Spinal cord (tissue), 10 donors: ENCODE measurements at places on chromosomes 11 and 22. TPM values are rescaled to one million over a fixed set of nuclear protein-coding genes. Genes with fewer than 3 reads are reported as not detected.

GRCh38 chr22:50032941-50033601 is 20.5 kb upstream of the IL17REL start:
- DNase-seq, result no peak

DNA sequence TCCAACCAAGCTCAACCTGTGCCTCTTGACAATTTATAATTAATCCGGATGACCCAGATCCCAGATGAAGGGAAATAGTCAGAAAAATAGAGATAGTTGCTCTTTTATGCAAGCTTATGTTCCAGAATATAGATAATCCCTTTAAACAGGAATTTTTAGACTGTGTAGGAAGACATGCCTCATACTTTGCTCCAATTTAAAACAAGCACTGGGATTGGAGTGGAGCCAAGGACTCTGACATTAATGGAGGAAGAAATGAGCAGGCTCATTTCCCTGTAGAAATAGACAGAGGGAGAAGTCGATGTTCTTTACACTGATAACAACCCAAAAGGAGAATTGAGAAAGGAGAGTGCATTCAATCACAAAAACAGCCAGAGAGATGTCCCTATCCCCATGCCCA is 70.1 kb upstream of the LRRC55 start:
- no peak for DNase-seq

DNA sequence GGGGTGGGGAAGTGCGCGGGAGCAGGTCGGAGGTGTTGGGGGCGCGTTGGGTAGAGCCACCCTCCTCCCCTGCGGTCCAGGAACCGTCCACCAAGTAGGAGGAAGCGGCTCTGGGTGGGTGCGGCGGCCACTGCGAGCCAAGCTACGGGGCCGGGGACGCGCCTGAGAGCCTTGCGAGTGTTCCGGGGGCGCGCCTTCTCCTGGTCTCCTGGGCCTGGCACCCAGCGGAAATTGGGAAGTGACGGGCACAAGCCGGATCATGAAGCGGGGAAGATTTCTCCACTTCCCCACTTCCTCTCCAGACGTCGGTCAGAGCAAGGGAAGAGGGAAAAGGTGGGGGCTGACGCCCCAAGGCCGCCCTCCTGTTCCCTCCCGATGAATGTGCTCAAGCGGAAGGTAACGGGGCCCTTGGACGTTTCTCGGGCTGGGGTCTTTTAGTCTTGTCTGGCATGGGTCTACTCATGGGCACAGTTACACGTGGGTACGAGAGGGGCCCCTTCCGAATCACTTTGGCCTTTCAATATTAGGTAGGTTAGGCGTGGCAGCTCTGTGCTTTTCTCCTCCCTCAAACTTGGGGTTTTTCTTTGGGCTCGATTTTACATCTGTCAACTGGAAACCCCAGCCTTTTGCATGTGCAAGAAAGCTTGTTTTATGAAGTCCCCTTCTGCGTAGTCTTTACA is 865 bp downstream of the RBM14 start:
- DNase-seq, result no peak

DNA sequence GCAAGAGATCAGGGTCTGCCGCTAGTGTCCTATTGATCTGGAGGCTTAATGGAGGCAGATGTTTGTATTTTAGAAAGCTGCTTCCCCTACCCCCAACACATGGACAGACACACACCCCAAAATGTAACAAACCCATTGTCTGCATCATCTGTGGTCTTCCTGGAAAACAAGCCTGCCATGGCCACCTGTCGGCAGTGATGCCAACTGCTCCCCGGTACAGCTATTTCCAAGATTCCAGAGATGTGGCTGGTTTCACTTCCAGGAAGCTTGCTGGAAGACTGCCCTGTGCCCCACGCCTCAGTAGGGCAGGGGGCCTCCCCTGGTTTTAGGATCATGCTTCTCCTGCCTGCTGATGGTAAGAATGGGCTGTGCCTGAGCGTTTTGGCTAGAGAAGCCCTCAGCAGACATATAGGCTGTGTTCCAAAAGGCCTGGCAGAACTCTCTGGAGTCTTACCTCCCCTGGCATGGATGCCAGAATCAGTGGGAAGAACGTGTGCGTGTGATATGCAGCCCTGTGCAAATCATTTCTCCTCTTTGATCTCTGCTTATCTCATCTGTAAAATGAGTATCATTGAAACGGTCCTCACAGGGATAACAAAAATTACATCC is 108.6 kb downstream of the FBXO7 start:
- no peak for DNase-seq

DNA sequence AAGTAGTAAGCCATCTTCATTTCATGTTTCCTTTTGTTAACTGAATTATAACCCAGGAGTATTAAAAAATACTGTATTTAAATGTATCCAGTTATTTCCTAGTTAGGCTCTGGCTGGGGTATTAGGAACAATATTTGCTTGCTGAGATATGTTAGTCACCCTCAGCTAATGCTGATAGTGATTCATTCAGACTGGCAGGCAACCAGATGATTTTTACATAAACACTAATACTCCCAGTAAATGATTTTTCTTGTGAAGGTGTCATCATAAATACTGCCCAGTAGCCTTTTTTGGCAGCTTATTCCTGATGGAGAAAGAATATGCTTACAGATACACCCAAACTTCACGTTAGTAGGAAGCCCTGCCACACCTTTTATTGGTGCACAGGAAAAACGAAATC is 8.1 kb downstream of the YWHAH start:
- no peak for DNase-seq

DNA sequence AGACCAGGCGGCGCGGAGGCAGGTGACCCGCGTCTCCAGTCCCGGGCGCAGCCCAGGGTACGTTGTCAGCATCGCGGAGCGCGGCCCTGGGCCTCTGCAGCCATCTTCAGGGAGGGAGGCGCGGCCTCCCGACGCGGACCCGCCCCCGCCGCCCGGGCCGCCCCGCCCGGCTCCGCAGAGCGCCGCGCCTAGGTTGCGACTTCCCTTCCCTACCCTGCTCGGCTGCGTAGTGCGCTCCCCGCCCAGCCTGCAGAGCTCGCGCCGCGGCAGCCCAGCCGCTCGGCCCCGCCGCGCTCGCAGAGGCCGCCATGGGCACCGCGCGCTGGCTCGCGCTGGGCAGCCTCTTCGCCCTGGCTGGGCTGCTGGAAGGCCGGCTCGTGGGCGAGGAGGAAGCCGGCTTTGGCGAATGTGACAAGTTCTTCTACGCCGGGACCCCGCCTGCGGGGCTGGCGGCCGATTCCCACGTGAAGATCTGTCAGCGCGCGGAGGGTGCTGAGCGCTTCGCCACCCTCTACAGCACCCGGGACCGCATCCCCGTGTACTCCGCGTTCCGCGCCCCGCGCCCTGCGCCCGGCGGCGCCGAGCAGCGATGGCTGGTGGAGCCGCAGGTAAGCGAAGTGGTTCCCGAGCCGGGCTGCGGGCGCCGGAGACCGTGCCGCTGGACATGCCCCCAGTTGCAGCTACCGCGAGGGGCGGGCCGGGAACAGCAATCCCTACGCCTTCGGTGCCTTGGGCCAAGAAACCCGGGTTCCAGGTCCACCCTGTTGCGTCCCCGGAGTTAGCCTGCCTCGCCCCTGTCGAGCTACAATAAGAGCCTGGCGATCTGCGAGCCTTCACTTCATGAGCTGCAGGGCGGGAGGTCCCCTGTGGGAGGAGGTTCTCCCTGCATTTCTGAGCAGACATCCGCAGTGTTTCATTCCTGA is at the start of gene ENDOD1:
Gene ENDOD1 (plus strand): TSS at position 227 of the 923 bp plus-strand sequence. CDS start 82 bp downstream, at position 309.
- peak; percentile 93 for DNase-seq

GRCh38 chr22:45204819-45205218 is 35.9 kb downstream of the KIAA0930 start:
- no peak for DNase-seq

DNA sequence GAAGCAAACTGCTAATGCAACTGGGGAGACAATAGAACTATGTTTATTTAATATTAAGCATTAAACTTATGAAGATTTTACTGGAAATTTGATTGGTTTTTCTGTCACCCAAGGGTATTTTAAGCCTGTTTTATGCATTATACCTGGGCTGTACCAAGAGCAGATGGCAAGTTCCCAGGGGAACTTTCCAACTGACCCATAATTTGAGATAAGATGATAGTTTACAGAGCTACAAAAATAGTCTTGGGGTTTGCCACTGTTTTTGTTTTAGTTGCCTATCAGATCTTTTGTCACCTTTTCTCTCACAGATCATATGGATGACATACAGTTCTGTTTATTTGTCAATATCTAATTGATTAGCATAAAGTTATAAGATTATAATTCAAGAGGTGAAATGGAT is 43.9 kb downstream of the PDE3B start:
- no peak for DNase-seq

GRCh38 chr22:46046299-46046685 is 69.3 kb upstream of the WNT7B start:
- no peak for DNase-seq

- DNase-seq, result no peak
Measured at GRCh38 chr22:47796128-47796908, 1033.9 kb downstream of the TBC1D22A start.

DNA sequence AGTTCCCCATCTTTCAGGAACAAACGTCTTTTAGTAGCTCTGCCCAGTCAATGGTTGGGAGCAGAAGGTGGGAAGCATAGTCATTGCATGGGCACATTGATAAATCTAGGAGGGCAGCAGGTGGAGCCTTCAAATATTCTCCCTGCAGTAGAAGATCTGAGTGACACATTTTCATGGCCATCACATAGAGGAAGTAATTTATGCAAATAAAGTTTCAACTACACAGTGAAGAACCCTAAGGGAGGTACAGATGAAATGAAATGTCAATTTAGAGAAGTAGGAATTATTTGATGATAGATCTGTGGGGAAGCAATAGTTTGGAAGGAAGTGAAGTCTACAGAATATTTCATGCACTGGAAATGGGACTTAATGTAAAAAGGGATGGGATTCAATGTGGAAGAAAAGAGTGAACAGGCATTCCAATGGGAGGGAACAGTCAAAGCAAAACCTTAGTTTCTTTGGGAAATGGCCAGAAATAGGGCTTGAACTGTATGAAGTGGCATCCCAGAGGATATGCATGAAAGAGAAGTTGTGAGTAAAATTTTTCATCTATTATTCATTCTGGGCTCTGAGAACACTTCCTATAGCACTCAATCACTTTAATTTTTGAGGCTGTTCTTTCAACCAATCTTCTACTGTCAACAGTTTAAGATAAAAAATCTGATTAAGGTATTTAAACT is 256.2 kb upstream of the LUZP2 start:
- no peak for DNase-seq

DNA sequence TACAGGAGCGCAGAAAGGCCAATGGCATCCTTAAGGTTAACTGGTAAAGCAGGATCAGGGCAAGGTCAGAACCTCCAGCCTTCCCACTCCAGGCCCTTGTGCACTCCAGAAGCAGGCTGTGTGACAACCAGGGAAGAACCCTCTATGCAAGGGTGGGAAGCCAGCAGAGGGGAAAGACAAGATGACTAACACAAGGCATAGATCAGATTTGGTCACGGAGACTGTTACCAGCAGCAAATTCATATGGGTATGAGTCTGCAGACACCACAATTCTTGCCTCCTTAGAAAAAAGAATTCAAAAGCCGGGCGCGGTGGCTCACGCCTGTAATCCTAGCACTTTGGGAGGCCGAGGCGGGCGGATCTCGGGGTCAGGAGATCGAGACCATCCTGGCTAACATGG is 39.8 kb upstream of the MTNR1B start:
- DNase-seq, result no peak

GRCh38 chr11:43905813-43906241 is 25.2 kb downstream of the ALKBH3 start:
- DNase-seq, result peak; percentile 41

DNA sequence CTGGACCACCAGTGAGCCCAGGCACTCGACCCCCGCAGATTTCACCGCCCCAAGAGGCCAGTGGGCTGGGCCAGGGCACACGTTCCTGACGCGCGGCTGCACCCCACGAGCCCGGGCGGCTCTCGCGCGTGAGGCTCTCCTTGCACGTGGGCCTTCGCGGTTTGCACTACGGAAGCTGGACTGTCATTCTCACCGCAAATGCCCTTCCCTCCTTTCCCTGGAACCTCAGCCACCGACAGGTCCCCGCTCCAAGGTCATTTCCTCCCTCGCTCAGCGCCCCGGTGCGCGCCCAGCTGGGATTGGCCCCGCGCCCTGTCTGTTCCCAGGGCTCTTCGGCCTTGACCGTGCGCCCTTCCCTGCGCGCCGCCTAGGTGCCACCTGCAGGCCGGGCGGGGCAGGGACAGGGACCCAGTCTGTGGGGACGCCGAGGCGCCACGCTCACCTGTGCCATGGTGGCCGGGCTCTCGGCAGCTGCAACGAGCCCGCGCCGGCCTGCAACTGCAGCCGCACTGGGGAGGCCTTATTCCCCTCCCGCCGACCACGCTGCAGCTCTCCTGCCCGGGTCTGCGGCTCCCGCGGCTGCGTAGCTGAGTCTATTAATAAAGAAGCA is 2.1 kb upstream of the CPT1A start:
- no peak for DNase-seq

GRCh38 chr11:11984563-11984962 is 23.9 kb downstream of the DKK3 start:
- DNase-seq, result no peak

GRCh38 chr11:113104691-113105251 is 143.6 kb downstream of the NCAM1 start:
- DNase-seq, result no peak

- peak; percentile 68 for DNase-seq
Measured at GRCh38 chr11:115503083-115503885, 931 bp downstream of the CADM1 start.

GRCh38 chr11:93537049-93537448 is 6.1 kb downstream of the SMCO4 start:
- DNase-seq, result no peak

DNA sequence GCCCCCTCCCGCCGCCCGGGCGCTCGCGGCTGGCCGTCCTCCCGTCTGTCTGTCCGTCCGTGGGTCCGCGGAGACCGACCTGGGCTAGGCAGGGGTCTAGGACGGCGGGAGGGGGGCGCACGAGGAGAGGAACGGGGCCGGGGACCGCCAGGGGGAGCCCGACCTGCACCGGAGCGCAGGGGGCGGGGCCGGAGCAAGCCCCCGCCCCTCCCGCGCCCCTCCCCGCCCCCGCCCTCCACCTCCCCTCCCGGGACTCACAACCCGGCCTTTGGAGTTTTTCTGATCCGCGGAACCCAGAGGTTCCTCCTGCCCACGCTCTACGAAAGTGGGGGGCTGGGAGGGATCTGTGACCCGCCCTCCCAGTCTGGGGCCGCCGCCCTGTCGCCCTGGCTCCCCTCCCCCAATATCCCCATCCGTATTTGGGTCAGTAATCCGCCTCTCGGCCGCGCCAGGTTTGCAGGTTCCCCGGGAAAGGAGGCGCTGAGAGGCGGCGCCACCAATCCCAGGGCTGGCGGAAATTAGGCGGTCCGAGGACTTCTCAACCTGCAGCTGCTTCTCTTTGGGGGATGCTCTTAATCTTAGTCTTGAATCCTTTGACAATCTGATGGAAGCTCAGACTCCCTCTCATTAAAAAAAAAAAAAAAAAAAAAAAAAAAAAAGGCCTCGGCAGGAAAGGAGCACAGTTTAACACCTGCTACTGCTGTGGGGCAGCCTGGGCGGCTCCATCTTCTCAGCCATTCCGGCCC is 925 bp upstream of the KCNJ11 start:
- DNase-seq, result peak; percentile 93

- DNase-seq, result no peak
Measured at GRCh38 chr22:46350646-46351045, 15.1 kb downstream of the TRMU start.

- DNase-seq, result peak; percentile 31
Measured at GRCh38 chr11:8242499-8243280, 21.0 kb downstream of the LMO1 start.

CHRNA10 gene
- total RNA-seq, result 0.40 TPM

IFITM5 gene
- not detected for total RNA-seq

IL10RA gene
- total RNA-seq, result 6.3 TPM

OR2D2 gene
- total RNA-seq, result 0.22 TPM

PAK1 gene
- 36.0 TPM for total RNA-seq

FADS3 gene
- total RNA-seq, result 58.0 TPM

RAG1 gene
- total RNA-seq, result 1.3 TPM

SCGB1C1 gene
- total RNA-seq, result not detected

CABP4 gene
- 0.39 TPM for total RNA-seq

PLAAT5 gene
- total RNA-seq, result 7.0 TPM

TM7SF2 gene
- 46.6 TPM for total RNA-seq
